Left ventricle myocardium inferior (tissue), 1 donor: ENCODE measurements at places on chromosomes 7 and 10. TPM values are rescaled to one million over a fixed set of nuclear protein-coding genes. Genes with fewer than 3 reads are reported as not detected.

The CARD11 gene
- total RNA-seq = 0.16 TPM

The CYP3A5 gene
- not detected for total RNA-seq

The TLX1 gene
- total RNA-seq = not detected

The CDHR3 gene
- total RNA-seq = 11.4 TPM

The PIK3CG gene
- 1.7 TPM for total RNA-seq
